Metanephros (tissue), 2 donors: ENCODE measurements at places on chromosomes 11 and 22. TPM values are rescaled to one million over a fixed set of nuclear protein-coding genes. Genes with fewer than 3 reads are reported as not detected.

PGA5 gene
- not detected for total RNA-seq

OR5F1 gene
- total RNA-seq, result not detected

RIMBP3B gene
- total RNA-seq, result 0.12 TPM

PACS1 gene
- 53.9 TPM for total RNA-seq

APOA1 gene
- 29.8 TPM for total RNA-seq
